ENCODE measurements at places on chromosomes 7 and 10. TPM values are rescaled to one million over a fixed set of nuclear protein-coding genes. Genes with fewer than 3 reads are reported as not detected.

Gene PPP1R9A
- 5.5 TPM for total RNA-seq

Gene BAMBI
- total RNA-seq = 11.4 TPM

Gene SLC26A5
- 0.47 TPM for total RNA-seq

Gene PYROXD2
- 8.5 TPM for total RNA-seq

Gene ZC3HAV1
- 46.5 TPM for total RNA-seq

Gene BTAF1
- total RNA-seq = 33.1 TPM

DNA sequence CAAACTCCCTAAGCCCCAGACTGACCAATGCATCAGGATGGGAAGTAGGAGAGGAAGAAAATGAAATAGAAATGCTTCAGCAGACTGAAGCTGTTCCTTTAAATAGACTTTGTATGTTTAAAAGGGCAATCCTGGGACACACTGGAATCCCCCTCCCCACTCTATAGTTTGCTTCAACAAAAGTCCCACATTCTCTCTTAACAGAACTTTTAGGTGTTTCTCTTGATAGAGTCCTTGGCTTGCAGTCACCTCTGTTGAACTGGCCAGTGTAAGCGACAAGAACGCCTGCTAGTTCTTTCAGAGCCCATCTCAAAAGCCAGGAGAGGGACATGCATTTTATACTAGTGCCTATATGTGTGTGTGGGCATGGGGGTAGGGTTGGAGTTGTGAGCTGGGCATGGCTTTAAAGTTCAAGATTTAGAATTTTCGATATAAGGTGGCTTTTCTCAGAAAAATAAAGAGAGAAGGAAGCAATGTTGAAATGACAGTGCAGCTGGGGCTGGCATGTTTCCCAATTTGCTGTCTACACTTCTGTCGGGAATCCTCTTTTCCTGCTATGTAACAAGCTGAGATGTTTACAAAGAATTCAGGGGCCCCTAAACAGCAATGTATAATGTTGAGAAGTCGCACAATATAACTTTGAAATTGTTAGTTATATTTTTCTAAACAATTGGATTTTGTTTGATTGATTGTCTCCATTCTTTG, 2.1 kb downstream of the TBX20 start:
- DNase-seq = no peak

GRCh38 chr7:135769005-135769802, 20.6 kb upstream of the FAM180A start:
- DNase-seq = no peak

DNA sequence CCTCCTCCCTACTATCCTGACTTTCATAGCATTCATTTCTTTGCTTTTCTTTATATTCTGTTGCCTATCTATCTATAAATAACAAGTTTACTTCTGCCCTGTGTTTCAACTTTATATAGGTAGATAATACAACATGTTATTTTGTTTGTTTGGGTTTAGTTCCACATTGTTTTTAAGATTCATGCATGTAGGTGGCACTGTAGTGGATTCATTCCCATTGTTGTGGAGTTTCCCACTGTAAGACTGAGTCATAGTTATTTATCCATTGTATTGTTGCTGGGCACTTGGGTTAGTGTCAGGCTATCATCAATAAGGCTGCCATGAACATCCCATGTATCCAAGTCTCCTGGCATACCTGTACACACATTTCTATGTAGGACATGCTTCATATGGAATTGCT, 127.7 kb downstream of the ARHGAP22 start:
- no peak for DNase-seq

DNA sequence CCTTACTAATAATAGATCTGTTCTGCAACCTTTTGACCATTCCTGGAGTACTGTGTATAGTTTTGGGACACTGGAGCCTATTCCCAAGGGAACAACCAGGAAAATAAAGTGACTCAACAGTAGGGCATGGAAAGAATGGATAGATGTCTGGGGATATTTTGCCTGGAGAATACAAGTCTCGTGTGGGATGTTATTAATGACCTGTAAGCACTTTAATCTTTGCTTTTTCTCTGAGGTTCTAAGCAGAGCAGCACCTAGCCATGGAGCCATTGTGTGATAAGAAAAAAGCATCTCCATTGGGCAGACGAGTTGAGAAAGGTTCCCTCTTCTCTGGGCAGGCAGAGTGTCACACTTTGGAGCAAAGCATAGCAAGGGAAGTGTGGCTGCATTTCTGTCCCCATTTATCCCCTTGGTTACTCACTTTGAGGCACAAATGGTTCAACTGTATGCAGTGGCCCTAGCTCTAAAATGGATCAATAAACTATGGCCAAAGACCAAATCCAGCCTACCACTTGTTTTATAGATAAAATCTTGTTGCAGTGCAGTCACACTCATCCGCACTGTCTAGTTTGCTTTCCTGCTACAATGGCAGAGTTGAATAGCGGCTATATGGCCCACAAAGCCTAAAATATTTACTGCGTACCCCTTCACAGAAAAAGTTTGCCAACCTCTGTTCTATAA, 21.0 kb upstream of the CCDC71L start:
- no peak for DNase-seq

DNA sequence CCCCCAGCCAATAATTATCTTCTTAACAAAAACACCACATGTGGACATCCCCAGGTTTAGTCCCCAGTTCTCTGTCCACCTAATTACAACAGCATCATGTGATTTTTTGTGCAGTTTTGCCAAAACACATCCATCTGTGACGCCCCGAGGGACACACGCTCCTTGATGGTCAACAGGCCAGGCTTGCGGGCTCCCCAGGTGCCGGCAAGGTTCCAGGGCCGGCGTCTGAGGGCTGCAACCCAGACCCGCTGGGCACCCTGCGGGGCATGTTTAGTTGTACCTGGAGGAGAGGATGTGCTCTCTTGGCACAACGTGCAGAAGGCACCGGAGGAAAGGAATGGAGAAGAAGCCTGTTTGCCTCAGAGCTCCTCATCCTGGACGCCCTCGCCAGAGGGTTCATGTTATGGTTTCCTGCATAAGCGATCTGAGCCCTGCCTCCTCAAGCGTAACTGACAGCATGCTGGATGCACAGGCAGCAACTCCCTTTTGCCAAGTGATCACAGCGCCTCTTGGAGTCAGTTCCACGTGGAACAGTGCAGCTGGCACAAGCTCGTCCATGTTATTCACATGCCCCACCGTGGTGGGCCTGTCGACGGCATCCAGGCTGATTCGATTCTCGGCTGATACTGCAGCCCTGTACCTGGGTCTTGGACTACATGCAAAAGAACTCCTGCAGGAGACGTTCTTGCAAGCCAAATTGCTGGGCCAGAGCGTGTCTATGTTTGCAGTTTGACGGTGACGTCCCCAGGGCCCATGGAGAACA, 41.6 kb downstream of the JAKMIP3 start:
- no peak for DNase-seq

DNA sequence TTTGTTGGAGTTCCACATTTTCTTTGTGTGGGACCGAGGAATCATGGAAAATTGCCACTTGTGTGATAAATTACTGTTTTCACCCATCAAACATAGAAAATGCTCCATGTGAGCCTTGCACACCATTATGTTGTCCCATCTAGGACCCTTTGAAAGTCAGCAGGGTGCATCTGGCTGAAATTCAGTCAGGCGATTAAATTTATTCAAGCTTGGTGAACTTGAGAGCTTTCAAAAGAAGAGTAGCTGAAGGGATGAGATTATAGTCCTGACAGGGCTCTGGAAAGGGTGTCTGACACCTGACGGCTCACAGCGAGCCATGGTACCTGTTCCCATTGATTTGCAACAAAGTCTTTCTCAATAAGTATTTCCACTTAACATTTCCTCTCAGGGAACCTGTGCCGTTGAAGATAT, 399.7 kb upstream of the ETV1 start:
- DNase-seq = no peak

- no peak for DNase-seq
Measured at GRCh38 chr7:6232116-6232515, 40.3 kb downstream of the CYTH3 start.

Measured in omental fat pad (tissue), 4 donors.